ENCODE measurements at places on chromosomes 2 and 18.
A peak's percentile ranks its signal among the peaks of the same experiment; 100 is the strongest.

- no peak for DNase-seq
Measured at GRCh38 chr2:98580656-98581284, 27.5 kb downstream of the COA5 start.

GRCh38 chr2:101398116-101398821, 11.0 kb upstream of the CREG2 start:
- DNase-seq: no peak

GRCh38 chr2:109231996-109232705, 103.1 kb downstream of the SH3RF3 start:
- DNase-seq: no peak

- DNase-seq: no peak
Measured at GRCh38 chr2:117057016-117057415, 757.5 kb upstream of the DDX18 start.

DNA sequence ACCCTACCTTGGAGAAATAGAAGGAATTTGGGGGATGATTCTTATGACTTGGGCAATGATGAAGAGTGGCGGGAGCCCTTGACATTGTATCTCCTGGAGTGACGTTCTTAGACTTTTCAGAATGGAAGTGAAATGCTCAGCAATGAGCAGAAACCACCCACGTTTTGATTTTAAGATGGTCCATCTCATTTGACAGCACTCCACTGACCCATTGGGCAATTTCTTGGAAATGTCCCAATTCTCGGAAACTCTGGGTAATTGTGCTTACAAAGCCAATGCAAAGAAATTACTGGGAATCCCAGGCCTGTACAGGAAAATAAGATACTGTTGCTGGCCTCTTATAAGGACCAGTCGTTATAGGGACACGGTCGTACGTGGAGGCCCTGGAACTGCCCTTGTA, 170.0 kb upstream of the COPS8 start:
- DNase-seq: no peak

DNA sequence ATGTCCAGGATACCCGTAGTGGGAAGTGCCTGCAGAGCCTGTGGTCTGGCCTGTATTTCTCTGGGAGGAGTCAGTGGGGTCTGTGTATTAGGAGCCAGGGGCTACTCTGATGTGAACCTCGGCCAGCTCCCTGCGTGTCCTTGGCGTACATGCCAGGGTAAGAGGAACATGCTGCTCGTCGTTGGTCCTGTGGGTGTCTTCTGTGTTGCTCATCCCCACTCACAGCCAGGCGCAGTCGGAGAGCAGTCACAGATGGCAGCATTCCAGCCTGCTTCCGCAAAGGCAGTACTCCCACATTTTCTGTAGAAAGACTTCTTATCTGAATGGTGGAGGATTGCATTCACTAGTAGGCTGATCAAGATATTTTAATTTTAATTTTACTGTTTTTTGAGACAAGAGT, 84.9 kb downstream of the DGKD start:
- DNase-seq: no peak

DNA sequence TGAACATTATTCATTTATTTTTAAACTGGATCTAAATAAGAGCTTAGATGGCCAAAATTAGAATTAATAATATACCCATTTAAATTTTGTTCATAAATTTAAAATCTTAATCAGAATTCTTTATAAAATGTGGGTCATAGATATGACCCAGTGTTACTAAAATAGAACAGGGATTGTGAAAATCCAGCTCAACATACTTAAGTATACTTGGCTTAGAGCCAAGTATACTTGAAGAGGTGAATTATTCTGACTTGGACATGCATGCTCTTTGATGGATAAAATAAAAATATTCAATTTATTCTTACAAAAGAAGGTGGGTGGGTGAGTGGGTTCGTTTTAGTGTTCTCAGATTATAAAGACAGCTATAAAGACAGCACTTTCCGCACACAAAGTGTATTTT, 70.7 kb downstream of the SPOPL start:
- peak; percentile 31 for DNase-seq

- DNase-seq: no peak
Measured at GRCh38 chr2:96305979-96306308, 598 bp upstream of the SNRNP200 start.

GRCh38 chr2:110869472-110870446, 137.4 kb downstream of the ACOXL start:
- DNase-seq: peak; percentile 68

DNA sequence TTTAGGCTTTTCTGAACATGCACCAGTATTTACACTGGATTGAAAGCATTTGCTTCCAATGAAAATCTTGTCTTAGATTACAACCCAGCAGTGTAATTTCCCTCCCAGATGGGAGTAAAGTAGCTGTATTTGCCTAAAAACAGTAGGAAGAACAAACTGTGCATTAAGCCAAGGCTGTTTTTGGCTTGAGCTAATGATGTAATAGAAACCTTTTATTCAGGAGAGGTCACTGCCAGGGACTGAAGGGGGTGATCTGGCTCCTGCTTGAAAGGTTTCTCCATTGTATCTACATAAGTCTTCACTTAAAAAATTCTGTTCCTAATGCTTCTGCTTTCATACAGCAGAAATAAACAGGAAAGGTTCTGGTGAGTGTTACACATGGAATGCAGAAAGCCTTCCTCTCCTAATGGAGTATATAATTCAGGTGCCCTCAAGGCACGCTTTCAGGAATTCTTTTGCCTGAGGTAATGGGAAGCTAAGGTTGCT, 74.4 kb downstream of the MEIS1 start:
- DNase-seq: no peak

Measured in NCI-H2029 (cell line).